NCI-H1092 (cell line): ENCODE measurements at places on chromosomes 16 and 17.

DNA sequence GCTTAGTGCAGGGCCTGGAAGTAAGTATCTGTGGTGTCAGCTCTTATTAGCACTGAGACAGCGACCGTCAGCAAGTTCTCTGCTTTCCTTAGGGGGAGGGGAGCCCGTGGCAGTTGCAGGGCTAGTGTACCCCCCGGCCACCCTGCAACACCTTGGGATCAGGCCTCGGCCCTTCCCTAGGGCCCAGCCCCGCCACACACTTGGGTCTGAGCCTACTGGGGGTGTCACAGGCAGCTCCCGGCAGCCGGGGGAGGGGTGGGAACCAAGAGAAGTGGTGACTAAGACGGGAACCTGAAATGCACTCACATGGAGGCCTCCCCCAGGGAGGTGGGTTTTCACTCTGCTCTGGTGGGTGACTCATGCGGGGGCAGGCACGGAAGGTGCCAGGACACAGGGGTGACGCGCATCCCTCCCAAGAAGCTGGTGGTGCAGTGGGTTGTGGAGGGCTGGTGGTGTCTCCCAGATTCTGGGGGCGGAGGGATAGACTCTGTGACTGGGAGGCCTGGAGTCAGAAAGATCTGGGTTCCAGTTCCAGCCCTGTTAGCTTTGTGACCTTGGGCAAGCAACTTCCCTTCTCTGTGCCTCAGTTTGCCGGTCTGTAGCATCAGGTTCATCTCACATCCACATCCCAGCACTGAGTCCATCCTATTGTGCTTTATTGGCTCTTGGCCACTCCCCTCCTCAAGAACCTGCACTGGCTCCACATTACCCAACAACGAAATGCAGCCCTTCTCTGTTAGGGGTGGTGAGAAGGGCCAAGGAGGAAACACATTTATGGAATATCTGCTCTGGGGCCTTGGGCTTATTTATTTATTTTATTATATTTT lies 44.5 kb downstream of the LAT start:
- DNase-seq, result no peak

- no peak for DNase-seq
Observed at GRCh38 chr16:16015849-16016248, 66.4 kb downstream of the ABCC1 start.

DNA sequence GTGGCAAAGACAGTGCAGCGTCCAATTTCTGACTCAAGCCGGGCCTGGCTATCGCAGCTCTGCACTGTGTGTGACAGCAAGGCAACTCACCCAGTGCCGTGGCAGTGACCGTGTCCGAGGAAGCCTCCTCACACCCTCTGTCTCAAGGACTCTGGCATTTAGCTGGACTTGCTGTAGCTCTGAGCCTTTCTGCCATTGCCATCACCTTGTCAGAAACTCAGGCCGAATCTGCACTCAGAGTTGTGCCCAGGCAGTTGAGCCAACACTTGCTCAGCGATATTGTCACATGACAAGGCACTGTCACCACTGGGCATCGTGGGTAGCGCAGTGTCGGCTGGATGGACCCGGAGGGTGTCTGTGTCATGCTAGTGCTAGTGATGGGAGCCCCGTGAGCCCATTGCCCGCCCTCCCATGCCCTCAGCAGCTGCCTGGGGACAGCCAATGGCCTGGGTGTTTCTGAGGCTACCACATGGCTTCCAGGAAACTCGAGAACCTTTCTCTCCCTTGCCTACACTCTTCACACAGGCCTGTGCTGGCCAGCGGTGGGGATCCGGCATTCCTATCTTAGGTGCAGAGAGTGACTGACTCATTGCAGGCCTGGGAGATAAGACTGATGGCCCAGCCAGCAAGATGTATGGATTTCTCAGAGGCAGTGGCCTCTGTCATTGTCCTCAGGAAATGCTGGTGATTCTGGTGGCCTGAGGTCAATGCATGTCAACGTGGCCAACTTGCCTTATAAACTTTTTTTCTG lies 22.1 kb upstream of the STH start:
- DNase-seq, result no peak

DNA sequence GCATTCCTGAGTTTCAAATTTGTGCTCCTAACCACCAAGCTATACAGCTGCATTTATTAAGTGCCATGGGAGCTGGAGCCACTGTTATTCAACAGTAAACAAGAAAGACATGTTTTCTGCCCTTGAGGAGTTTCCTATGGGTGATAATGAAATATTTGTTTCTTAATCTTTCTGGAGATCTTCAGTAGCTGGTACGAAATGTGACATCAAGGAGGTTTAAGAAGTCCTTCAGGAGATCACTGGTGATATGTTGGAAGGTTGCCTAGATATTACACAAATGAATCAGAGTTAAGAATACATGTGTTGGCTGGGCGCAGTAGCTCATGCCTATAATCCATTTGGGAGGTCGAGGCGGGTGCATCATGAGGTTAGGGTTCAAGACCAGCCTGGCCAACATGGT lies 14.9 kb downstream of the RHOT1 start:
- DNase-seq, result no peak

DNA sequence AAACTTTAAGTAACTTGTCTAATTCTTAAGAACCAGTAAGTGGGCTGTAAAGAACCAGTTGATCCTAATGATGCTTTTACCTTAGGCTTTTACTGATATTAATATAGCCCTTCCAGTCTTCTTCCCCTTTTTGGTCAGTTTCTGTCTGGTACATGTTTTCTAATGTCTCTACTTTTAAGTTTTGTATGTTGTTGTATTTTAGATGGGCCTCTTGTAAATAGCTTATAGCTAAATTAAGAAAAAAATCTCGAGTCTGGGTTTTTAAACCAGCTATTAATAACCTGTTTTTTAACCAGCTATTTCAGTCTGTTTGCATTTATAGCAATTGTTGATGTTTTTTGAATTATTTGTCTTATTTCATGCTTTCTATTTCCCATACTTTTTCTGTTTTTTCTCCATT lies 79.0 kb downstream of the PITPNC1 start:
- DNase-seq, result no peak

DNA sequence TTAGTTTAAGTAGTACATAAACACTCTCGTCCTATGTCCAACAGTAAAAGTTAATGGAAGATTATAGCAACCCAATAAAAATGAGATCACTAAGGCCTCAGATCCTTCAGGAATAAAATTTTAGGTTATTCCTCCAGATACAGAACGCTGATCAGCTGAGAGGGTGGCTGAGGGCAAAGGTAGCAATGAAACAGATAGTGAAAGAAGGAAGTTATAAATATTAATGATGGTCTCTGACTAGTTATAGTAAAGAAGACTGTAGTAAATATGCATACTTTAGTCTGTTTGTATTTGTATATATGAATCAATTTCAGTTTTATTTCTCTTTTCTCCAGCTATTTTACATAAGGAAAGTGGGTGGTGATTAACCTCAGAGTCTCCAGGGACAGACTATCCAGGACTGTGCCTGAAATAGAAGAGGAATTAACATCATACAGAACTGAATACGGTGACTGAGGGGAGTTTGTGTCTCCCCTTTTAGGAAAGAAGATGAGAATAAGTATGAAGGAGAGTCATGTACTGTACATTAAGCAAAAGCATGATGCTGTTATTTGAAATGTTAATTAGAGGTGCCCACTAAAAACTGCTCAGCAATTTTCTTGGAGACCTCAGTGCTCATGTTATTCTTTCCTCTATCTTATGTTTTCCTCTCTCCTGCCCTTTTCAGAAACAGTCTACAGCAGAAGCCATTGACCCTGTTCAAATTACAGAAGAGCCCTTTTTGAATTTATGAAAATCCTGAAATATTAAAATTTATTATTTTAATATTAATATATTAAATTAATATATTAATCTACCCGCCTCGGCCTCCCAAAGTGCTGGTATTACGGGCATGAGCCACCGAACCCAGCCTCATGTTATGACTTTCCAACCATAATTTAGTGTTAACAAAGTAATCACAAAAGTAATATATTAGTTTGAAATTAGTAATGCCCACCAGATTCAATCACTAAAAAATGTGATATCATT lies 36.5 kb upstream of the DHRS7B start:
- DNase-seq, result no peak

DNA sequence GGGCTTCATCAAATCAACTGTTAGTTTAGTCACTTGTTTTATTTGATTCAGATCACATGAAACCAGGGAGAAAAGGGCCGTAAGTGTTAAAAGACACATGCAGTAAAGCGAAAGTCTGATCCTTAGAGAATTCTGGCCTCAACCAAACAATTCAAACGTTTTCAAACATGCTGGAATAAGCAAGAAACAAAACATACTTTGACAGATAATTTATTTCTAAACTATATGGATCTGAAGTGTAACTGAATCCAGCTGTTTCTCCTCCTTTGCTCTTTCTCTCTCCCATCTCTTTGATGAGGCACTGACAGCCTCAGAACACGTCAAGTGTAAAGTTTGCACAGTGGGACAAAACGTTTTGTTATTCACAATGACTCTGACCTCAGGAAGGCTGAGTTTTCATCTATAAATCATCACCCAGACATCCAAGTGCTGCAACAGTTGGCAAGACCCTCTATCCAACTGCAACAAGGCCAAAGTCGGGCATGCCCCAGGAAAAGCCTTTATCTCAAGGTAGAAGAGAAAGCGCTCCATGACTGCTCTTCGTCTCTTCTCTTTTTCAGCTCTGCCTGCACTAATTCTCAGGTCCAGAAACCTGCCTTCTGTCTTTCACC lies 267.1 kb upstream of the MYOCD start:
- DNase-seq, result no peak

- DNase-seq, result no peak
Observed at GRCh38 chr17:80791758-80792284, 199.8 kb upstream of the CHMP6 start.

DNA sequence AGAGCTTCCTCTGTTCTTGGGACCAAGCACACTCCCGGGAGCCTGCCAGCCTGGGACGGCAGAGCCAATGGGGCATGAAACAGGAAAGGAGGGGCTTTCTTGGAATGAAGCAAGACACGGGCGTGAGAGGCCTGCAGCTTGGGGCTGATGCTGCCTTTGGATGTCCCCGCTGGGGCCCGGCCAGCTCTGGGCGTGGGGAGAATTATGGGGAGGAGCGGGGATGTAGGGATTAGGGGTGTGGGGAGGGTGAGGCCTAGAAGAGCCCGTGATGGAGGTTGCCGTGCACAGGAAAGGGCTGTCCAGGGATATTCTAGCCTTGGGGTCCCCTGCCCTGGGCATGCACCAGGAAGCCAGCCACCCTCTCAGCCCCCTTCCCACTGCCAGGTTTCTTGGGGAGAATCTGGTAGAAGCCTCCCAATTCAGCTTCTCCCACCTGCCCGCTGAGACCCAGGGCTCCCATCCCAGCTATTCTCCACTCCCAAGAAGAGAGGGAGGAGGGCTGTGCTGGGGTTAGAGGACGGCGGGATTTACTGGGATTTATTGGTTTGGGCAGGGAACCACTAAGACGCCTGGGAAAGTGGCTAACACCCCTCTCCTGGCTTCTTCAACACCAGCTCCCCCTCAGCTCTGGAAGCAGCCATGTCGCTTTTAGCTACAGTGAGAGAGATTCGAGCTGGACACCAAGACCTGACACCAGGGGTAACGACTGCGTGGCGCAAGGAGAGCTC lies 20.0 kb upstream of the NXPH3 start:
- no peak for DNase-seq
